Kidney epithelial cell (primary cell): ENCODE measurements at places on chromosomes 6 and 20. TPM values are rescaled to one million over a fixed set of nuclear protein-coding genes. Genes with fewer than 3 reads are reported as not detected.

DNA sequence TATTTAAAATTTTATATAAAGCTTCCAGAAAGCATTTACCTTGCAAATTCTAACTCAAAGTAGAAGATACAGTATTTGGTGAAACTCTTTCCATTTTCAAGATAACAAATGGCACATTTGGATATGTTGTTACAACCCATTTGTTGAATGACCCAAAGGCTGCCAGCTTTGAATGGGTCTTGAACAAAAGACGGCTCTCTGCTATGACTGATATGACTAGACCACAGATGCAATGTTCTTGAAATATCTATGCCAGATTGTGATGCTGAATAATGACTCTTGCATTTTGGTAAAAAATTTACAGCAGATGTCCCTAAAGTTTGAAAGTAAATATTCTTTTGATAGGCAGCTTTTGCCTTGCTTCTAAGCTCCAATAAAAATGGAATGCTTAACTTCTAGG, 99.6 kb downstream of the HTR1B start:
- no peak for DNase-seq

The SLC13A3 gene
- 2.6 and 3.4 TPM in 2 replicates for total RNA-seq

DNA sequence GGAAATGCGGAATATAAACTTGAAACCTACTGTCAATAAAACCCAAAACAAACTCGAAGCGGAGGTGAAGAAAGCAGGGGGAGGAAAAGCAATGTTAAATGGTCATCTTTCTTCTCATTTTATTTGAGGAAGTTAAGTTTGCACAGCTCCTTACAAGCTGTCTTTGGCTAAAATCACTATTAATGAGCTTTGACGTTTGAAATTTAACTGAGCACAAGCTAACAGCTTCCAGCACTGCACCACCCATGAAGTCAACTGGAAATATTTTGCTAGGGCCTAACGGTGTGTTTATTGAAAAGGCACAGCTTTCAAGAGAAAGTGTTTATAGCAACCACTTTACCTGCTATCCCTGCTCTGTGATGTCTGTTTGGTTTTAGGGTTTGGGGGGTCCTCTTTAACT, 103.8 kb downstream of the PKHD1 start:
- no peak for DNase-seq

DNA sequence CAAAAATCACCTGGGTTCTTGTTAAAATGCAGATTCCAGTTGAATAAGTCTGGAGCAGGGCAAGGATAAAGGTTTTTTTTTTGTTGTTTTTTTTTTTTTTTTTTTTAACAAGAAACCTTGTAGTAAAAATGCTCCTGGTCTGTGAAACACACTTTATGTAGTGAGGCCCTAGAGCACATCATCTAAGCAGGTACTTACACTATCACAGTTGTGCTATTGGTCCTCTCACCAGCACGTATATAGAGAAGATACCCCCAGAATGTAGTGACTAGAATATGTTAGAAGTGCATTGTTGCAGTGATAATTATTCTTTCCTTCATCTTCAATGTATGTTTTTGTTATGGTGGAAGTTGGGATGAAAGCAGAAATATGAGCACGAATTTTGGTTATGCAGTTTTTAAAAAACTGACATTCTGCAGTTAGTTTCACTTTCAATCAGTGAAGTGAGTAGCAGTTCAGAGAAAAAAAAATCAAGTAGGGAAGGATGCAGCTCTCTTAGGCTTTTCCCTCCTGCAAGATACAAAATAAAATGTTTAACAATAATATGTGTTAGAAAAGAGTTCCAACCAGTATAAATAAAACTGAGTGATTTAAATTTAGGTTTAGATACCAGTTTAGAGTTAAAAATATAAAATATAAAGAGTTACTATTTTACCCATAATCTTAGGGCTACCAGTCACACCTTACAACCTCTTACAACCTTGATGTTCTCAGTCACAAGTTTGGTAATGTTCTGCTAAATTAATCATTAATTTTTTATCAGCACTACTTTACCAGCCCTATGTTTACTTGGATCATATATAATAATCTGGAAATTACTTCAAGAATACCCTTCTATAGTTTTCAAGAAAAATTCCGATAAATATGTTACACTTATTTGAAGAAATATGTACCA, 9.2 kb upstream of the DEFB113 start:
- no peak for DNase-seq

The LY6G6C gene
- not detected in 2 replicates for total RNA-seq

- DNase-seq: no peak
Observed at GRCh38 chr20:47365023-47365764, 8.7 kb upstream of the ZMYND8 start.

- no peak for DNase-seq
Observed at GRCh38 chr20:35845561-35845960, 73.7 kb downstream of the PHF20 start.

- no peak for DNase-seq
Observed at GRCh38 chr6:139730340-139730974, 356.0 kb upstream of the CITED2 start.

The CCN5 gene
- not detected in 2 replicates for total RNA-seq

GRCh38 chr6:168181316-168181715, 102.3 kb upstream of the FRMD1 start:
- no peak for DNase-seq

- no peak for DNase-seq
Observed at GRCh38 chr6:38783443-38784228, 68.5 kb downstream of the DNAH8 start.

The GHRH gene
- total RNA-seq: not detected in 2 replicates

The CARMIL1 gene
- 14.7 and 19.0 TPM in 2 replicates for total RNA-seq

DNA sequence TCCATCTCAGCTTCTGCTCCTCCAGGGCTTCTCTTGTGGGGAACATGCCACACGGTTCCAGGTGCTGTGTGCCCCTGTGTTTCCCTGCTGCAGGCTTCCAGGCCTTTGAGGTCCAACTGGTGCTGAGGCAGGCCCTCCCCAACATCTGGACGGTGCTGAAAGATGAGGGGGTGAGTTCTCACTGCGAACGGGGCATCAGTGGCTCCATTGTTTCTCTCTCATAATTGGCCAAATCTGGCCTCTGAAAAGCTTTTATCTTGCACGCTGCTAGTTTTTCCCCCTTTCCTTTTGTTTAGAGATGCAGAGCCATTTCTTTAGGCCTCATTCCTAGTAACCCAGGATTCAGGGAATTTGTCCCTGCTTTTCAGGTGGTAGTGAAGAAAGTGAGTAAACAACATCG, 8.6 kb downstream of the PNLDC1 start:
- no peak for DNase-seq

The SH3BGRL2 gene
- 31.1 and 31.6 TPM in 2 replicates for total RNA-seq

GRCh38 chr6:109454496-109455436, 806 bp downstream of the MICAL1 start:
- no peak for DNase-seq
